ENCODE measurements at places on chromosomes 3 and 15.

DNA sequence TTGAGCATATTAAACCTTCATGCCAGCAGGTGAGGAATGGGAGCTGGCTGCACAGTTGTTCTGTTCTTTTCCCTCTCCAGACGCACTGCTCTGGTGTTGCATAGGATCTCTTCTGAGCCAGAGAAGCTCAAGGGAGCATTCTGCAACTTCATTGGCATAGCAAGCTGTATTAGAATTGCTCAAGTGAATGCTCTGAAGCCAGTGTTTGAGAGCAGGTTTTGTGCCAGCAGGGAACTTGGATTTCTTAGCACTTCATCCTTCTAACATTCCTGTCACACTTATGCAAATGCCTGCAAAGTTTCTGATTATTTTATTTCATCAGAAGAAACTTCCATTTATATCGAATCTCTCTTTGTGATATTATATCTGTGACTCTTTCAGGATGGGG, 366.6 kb downstream of the AGBL1 start:
- no peak for DNase-seq

DNA sequence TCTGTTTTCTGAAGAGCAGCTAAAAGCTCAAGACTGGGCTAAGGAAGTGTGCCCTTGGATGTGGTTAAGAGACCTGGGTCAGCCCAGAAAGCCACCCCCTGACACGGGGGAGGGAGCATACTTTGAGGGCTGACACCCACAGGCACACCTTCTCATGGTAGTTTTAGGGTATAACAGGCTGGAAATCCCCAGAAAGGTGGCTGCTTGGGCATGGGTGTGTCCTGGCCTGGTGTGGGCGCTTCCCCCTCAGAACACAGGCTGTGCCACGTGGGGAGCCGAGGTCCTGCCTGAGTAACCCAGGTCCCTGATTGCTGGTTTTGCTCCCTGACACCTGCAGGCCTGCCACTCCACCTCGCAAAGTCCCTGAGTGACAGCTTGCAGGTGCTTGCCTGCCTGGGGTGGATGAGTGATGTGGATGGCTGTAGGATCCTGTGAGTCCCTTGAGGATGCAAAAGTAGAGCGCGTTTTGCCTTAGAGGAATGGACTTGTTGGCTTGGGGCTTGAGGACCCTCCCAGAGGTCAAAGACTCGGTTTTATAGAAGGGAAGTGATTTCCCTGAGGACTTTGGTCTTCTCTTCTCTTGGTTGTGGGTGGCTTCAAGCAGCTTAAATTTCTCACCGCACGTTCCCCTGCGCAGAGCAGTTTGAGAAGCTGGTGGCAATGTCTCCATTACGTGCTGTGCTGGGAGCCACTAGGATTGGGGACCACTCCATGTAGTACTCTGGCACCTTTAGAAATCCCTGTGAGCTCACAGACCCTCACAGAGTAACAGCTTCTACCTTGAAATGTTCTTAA, 94.4 kb downstream of the DNASE1L3 start:
- no peak for DNase-seq

DNA sequence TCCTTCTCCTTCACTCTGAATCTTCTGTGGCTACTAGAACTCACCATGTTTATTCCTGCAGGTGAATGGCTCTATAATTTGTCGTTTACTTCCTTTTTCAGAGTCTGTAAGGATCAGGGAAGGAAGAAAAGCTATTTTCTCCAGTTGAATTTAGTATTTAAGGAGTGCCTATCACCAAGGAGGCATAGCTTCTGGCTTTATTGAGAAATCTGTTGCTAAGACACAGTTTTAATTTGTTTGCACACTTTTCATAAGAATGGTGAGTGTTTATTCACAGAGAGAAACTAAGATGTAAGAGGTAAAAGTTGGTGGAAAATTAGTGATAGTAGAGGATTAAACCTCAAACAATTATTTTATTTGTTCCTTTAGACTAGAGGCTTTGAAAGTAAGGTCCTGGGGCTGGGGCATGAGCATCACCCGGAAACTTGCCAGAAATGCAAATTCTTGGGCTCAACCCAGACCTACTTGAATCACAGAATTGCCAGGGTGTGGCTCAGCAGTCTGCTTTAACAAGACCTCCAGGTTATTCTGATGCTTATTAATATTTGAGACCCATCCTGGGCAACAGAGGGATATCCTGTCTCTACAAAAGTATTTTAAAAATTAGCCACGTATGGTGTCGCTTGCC, 461.3 kb downstream of the AGBL1 start:
- DNase-seq = no peak

DNA sequence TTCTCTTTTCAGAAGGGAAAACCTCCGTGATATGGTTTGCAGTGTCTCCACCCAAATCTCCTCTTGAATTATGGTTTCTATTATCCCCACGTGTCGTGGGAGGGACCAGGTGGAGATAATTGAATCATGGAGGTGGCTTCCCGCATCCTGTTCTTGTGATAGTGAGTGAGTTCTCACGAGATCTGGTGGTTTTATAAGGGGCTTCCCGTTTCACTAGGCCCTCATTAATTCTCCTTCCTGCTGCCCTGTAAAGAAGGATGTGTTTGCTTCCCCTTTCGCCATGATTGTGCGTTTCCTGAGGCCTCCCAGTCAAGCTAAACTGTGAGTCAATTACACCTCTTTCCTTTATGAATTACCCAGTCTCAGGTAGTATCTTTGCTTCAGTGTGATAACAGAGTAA, 692.7 kb upstream of the GRM7 start:
- DNase-seq = no peak

DNA sequence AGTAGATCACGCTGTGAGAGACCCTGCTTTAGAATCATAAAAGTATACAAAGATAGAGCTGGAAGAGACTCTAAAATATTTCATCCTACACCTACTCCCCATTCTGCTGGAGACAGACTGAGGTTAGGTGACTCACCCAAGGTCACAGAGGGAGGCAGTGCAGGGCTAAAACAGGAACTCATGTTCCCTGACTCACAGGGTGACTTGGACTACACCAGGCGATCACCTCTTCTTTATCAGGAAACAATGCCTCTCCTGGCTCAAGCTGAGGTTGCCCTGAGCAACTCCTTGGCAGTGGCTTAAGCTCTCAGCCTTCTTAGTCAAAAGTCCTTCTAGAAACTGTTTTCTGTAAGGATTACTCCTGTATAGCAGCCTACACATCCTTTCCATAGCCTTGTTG, 26.4 kb upstream of the TNFAIP8L3 start:
- DNase-seq = no peak

- DNase-seq = no peak
Observed at GRCh38 chr3:167743799-167744198, 8.3 kb downstream of the SERPINI1 start.
